ENCODE measurements at places on chromosomes 16 and 17. TPM values are rescaled to one million over a fixed set of nuclear protein-coding genes. Genes with fewer than 3 reads are reported as not detected.

Gene KRT40
- not detected for total RNA-seq

Gene GLYR1
- total RNA-seq: 72.2 TPM

Gene TPSD1
- not detected for total RNA-seq

Gene NUDT21
- total RNA-seq: 225 TPM

Gene ESRP2
- 0.92 TPM for total RNA-seq

Gene CD300A
- total RNA-seq: 6.2 TPM

Gene CCL23
- not detected for total RNA-seq

Gene LAT
- 0.69 TPM for total RNA-seq

Gene WSB1
- total RNA-seq: 251 TPM

Gene NXN
- 20.8 TPM for total RNA-seq

Gene SEZ6
- 31.1 TPM for total RNA-seq

Gene RAMP2
- 16.6 TPM for total RNA-seq

Gene RPRML
- 1.6 TPM for total RNA-seq

Gene KRT16
- total RNA-seq: not detected

Gene TIMP2
- 94.6 TPM for total RNA-seq

Gene DHX58
- 3.0 TPM for total RNA-seq

Gene CHST5
- total RNA-seq: 0.92 TPM

Gene NDRG4
- 595 TPM for total RNA-seq

Gene KRT33B
- total RNA-seq: not detected

Gene KRTAP4-4
- not detected for total RNA-seq

Gene KRTAP4-1
- total RNA-seq: not detected

Gene SSTR5
- 0.23 TPM for total RNA-seq

Gene OR2C1
- total RNA-seq: 0.46 TPM

Gene RAB26
- total RNA-seq: 8.1 TPM

Gene ST6GALNAC2
- total RNA-seq: 2.1 TPM

Gene C16orf96
- total RNA-seq: 0.46 TPM

Gene TMEM94
- 31.4 TPM for total RNA-seq

Gene RBBP6
- 51.9 TPM for total RNA-seq

Gene HES7
- total RNA-seq: 0.46 TPM

Gene SPATA22
- 2.8 TPM for total RNA-seq

Gene TPSAB1
- not detected for total RNA-seq

Gene KCNG4
- not detected for total RNA-seq

Gene CLEC3A
- total RNA-seq: 0.23 TPM

Gene TERB1
- total RNA-seq: 0.23 TPM

Gene ST6GALNAC1
- total RNA-seq: 0.69 TPM

Gene GRAP
- total RNA-seq: 4.8 TPM

Gene OR4D2
- not detected for total RNA-seq

Gene C16orf54
- total RNA-seq: 0.69 TPM

Gene TMC6
- total RNA-seq: 5.1 TPM
